ENCODE measurements at places on chromosomes 6 and 20.

DNA sequence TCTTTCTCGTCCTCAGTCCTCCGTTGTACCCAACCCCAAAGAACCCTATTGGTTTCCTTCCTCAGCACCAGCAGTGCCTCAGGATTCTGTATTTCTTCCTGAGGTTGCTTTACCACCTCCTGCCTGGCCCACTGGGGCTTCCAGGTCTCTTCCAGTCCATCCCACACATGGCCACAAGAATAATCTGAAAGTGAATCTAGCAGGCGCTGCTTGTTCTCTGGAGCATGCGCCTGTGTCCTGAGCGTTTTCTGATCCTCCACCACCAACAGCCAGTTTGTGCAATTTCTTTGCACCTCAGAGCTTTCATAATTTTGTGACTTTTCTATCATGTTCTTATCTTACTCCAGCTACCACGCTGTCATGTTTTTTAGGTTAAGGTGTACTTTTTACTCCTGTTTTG is 11.6 kb upstream of the HSP90AB1 start:
- DNase-seq: peak; percentile 52

DNA sequence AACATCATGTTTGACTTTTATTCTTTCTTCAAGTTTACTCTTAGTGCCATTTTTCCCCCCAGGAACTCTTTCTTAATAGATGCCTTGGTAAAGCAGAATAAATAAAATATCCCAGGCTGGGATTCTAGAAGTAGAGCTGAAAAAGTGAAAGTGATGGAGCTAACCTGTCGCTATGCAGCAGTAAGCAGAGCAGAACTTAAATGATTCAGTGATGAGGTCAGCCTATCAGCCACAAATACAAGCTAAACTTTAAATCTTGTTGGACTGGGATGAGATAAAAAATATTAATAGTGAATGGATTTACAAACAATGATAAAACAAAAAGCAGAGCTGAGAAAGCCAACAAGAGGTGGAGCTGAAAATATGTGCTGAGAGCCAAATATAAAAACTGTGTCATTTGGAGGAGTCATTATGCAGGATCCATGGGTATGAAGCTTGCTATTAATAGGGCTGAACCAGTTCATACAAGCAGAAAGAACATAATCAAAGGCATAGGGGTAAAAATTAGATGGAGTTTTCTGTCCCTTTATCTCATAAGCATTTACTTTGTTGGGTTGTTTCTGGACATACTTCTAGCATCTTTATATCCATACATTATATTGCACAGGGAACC is 877.8 kb downstream of the EPHA7 start:
- DNase-seq: no peak

DNA sequence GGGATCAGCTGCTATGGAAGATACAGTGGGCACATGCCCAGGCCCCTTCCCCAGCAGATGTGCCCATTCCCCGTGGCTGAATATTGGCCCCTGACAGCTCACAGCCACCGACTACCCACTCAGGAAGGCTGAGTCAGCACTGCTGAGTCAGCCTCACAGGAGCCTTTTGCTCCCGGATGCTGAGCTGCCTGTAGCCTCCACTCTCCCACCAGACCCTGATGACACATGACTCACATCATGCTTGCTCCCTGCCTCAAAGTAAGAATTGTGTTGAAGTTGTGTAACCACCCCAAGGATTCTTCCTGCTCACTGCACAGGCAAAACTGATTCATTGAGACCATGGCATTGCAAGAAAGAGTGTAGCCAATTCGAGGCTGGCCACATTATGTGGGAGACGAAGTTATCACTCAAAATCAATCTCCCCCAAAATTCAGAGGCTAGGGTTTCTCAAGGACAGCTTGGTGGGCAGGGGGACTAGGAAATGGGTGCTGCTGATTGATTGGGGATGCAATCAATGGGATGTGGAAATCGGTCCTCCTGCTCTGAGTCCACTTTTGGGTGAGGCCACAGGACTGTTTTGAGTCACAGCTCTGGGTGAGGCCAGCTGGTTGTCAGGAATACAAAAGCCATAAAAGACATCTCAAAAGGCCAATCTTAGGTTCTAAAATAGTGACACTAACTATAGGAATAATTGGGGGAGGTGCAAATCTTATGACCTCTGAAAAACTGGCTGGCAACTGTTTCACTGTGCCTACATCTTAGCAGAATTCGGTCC is 556.6 kb upstream of the CDH4 start:
- no peak for DNase-seq

GRCh38 chr6:152135755-152136448 is 328.4 kb downstream of the ESR1 start:
- DNase-seq: no peak

DNA sequence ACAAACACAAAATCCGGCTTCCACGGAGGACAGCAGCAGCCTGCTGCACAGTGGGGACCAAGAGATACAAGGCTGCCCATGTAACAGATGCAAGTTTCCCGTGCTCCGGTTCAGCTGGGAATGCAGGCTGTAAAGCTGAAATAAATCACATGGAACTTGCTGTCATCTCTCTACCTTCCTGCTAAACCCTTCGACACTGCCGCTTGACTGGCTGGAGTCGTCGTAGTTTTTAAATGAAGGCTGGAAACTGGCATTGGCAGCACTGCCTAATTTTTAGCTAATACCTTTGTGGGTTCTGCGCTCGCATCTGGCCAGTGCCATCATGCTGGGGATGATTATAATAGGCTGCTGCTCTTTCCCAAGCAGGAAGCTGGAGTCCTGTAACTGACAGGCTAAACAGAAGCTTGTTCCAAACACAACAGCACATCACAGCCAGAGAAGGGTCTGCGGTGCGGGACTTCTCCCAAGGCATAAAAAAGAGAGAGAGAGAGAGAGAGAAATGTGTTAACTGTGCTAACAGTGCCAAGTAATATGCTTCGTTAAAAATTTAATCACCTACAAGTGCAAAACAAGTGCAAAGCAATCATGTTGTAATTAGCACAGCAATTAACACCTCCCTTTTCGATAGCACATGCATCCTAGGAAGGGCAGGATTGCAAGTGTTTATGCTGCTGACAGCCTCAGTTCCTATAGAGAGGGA is 146.1 kb downstream of the TFAP2A start:
- DNase-seq: no peak

GRCh38 chr20:9963029-9963428 is 71.8 kb upstream of the ANKEF1 start:
- DNase-seq: no peak

DNA sequence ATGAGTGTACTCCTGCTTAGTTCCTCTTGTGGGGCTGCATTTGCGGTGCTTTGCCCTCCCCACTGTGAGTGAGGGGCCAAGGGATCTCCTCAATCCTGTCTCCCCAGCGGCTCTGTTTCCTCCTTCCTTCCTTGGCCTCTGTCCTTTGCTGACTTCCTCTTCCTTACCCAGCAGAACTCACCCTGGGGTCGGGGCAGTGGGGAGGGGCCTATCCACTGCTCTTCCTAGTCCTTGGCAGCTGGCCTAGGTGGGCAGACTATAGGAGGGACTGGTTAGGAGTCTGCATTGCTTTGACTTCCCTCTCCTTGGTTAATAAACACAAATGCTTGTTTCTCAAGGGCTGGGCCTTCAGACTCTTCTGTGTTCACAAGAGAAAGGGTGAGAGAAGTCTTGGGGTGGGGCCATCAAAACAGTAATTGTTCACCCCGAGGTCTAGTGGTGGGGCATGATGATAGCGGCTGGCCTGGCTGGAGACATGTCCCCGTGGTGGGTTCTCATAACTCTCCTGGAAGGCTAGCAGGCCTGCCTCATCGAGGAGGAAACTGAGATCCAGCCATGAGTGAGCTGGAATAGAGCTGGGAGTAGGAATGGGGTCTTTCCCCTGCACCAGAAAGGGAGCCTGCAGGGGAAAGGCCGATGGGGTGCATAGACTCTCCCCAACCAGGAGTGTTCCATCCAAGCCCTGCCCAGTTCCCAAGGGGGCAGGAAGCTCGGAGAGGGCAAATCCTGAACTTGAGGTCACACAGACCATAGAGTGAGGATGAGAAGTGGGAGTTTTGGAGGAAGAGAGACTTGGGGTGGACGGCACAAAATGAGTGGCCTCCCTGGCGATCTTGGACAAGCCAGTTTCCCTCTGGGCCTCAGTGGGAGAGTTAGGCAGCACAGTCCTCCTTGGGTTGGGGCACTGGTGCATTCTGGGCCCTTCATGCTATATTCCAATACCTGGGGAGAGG is 12.7 kb downstream of the FAM110A start:
- DNase-seq: no peak

DNA sequence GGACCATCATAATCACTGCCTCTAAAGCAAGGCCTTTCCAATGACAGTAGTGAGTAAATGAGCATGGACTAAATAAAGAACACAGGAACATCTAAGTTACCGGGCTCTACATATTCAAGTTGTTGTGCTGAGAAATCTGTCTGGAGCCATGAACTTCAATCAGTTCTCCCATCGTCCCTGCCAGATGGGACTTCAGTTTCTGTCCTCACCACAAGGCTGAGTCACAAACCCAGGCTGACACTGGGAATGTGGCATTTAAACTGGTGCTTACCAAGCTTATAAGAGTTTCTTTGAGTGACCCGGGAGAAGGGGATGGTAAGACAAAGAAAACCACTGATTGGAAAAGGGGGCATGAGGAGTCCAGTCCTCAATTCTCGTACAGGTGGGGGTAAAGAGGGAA is 497.0 kb downstream of the MAFB start:
- DNase-seq: no peak

- peak; percentile 43 for DNase-seq
These were observed 17.5 kb upstream of the FAM110A start for GRCh38 chr20:815914-816606.

- peak; percentile 56 for DNase-seq
These were observed 40.2 kb downstream of the FOXP4 start for GRCh38 chr6:41586252-41587007.

GRCh38 chr6:96775727-96776400 is 61.4 kb downstream of the GPR63 start:
- no peak for DNase-seq

DNA sequence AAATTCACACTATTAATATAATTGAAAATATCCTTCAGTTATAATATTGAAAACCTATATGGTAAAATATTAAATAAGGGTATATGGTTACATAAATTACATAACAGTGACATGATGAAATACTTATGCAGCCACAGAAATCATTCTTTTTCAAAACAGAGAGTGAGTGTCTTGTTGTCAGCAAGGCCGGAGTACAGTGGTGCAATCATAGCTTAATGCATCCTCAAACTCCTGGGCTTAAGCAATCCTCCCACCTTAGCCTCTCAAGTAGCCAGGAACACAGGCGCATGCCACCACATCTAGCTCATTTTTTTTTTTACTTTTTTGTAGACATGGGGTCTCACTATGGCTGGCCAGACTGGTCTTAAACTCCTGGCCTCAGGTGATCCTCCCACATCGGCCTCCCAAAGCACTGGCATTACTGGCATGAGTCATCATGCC is 40.4 kb downstream of the FAM8A1 start:
- no peak for DNase-seq

DNA sequence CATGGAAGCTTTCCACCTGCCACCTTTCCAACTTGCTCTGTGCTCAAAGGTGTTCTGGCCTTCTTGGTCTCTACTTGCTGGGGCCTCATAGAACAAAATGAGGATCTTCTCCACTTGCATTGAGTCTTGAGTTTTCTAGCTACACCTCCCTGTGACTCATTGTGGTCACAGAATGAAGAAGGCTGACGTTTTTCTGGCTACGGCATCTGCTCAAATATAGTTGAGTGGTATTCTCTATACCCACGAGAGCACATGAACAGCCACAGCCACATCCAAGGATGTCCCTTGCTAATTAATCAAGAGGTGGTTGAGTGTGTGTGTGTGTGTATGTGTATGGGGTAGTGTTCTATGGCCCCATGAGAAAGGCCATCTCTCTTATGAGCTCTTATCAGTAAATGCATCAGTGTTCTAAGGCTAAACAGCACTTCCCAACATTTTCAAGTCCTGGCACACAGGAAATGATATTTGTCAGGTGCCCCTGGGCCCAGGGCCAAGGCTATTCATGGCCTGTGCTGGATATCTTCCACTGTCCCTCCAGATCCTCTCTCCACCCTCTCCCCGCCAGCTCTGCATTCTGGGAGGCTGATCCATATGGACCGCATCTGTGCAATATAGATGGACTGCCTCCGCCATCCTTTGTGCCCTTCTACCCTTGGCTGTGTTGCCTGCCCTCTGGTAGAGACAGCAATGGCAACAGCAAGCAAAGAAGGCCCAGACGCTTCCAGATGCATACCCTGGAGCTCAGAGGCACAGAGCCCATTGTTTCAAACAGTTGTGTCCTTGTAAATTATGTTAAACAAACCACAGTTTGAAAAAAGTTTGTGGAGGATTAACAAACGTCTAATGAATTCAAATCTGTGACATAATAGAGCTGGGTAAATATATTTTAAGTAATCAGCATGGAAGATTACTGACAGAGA is 150.2 kb downstream of the LRFN2 start:
- DNase-seq: peak; percentile 48

- peak; percentile 47 for DNase-seq
These were observed at the start of gene STXBP5 for GRCh38 chr6:147204060-147204785. Gene STXBP5 (plus strand): TSS chr6:147204417. CDS start chr6:147204533, 116 bp downstream.

DNA sequence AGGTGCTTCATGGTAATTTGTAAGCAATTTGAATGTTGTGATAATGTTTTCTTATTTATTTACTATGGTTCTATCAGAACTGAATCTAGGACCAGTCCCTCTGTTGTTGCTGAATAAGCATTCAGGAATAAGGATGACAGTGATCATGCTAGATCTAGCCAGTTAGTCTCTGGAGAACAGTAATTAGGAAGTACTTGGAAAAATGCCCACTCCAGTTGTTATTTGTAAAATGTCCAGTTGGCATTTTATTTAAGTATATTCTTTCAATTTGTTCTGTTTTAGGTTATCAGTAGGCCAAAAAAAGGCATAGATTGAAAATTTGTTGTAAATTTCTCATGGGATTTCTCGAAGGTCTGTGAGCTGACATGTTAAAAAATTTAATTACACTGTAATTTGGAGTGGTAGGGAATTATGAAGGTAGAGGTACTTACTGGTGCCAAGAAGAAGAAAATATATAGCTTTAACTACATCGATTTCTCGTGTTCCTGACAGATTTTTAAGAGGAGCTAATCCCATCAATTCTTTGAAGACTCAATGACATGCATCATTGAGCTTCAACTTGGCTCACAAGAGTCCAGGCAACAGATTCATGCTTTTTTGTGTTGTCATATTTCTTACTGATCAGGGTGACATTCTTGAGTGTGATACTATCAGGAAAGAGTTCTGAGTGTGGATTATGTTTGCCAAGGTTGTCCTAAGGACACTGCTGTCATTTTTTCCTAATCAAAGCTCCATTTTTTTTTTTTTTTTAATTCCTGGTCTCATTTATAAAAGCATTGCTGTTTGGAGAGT is 177.3 kb downstream of the CARMIL1 start:
- DNase-seq: no peak

GRCh38 chr6:148463671-148464070 is 121.0 kb downstream of the SASH1 start:
- no peak for DNase-seq

- no peak for DNase-seq
These were observed 65.7 kb downstream of the CHD6 start for GRCh38 chr20:41552295-41553068.

DNA sequence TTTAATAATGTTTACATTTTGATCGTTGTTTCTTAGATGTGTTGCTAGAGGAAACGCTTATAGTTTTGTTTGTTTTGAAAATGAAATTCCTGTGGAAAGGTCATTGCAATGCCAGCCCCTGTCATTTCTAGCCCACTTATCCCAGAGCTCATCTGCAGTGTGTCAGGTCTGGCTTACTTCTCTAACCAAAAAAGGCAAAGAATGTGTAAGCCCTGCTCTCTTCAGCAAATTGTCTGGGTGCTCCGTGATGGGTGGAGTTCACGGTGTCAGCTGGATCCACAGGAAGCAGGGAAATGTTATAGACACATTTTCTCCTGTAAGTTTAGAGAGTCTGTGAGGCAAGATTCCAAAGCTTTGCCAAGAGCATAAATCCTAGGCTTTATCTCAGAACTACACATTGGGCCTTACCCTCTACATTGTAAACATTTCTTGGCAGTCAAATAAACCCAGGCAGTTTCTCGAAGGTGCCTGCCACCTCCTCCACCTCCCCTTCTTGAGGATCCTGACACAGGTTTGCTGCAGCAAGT is 50.9 kb downstream of the RPRD1B start:
- DNase-seq: no peak

All from BE2C (cell line).